Right renal cortex interstitium (tissue), 3 donors: ENCODE measurements at places on chromosomes 5 and 9.
A peak's percentile ranks its signal among the peaks of the same experiment; 100 is the strongest.

GRCh38 chr5:131635684-131636572 lies 899 bp upstream of the RAPGEF6 start:
- DNase-seq, result peak; percentile 29

DNA sequence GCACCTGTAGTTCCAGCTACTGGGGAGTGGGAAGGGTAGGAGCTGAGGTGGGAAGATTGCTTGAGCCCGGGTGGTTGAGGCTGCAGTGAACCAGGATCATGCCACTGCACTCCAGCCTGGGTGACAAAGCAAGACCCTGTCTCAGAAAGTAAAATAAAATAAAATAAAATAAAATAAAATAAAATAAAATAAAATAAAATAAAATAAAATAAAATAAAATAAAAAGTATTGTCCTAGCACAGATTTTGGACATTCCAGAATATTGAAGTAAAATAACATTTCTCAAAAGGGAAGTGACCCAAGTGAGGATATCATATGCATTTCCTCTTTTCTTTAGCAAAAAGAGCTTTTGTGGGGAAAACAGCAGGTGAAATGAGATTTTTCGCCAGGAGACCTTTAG lies 83.5 kb downstream of the TMEM174 start:
- no peak for DNase-seq

DNA sequence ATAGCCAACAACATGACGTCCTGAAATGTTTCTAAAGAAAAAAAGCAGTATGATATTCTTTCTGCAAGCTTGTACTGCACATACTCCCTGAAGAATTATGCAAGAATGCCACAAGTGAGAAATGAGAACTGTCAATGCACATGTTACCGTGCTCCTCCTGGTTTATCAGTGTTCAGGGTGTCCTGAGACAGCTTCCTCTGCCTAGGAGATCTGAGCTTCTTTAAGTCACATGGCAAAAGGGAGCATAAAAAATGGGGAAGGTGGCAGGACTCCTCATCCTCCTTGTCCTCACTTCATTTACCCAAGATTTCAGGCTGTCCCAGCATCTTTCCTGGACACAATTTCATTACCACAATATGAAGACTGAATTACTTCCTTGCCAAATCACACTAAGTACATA lies 238.2 kb downstream of the GLIS3 start:
- no peak for DNase-seq

GRCh38 chr5:111697215-111697614 lies 59.8 kb downstream of the NREP start:
- DNase-seq, result no peak

DNA sequence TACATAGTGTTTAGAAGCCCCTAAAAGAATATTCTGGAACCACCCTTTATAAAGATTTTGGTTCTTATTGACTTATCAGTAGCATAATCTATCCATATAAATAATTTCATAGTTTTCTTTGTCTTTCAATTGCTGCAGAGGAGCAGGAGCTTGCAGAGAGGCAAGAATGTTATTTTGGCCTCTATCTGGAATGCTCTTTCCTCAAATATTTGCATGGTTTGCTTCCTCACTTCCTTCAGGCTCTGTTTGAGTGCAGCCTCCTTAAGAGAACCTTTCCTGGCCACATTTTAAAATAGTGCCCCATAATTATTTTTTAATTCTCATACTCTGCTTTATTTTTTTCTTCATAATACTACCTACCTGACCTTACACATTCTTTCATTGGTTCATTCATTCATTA lies 1.5 kb downstream of the C5 start:
- no peak for DNase-seq
